ENCODE measurements at places on chromosomes 2 and 18.

DNA sequence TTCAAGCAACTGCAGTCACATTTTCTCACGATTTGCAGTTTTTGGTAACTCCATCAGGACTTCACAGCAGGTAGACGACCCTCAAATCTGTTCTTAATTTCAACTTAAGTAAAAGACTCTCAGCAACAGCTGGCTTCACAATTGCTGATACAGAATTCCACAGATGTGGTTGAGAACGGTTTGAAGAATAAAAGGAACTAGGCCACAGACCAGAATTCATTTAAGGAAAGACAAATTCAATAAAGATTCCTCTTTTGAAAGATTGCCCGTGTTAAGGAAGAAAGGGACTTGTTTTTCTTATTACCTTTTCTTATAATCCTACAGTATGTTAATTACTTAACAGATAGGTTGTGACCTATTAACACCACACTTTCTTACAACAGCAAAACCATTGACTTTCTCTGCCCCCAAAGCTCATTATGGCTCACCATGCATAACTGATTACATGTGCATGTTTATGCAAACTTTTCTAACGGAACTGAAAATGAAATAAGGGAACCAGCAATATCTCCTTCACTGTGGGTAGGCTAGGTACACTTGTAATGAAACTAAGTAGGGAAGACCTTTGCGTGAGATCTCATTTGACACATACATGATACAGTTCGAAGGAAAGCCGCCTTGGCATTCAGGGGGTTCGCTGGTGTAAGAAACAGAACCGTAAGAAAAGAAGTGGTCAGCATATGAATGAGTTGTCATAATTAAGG is 4.7 kb upstream of the ZNF516 start:
- no peak for DNase-seq

GRCh38 chr2:27527182-27527581 is 30.5 kb downstream of the GCKR start:
- no peak for DNase-seq

DNA sequence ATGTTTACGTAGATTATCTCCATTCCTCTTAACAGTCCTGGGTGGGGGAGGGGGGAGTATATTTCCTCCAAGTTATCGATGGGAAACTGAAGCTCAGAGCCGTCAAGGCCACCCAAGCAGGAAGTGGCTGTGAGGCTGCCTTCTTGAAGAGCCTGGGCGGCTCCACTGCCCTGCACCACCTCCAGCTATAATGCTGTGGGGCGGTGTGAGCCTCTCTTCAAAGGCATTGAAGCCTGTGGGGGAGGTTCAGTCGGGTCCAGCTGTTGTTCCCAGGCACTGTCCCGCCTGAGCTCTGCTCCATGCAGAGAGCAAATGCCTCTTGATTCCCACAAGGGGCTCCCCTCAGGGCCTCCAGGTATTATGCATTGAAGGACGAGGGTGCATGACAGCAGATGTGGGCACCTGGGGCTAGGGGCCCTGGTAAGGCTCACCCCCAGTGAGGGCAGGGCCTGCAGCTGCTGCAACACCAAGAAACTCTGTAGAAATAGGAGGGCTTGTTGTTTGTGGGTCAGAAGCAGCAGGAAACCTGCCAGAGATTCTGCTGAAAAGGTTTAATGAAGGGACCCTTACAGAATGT is 29.5 kb upstream of the LAPTM4A start:
- no peak for DNase-seq

DNA sequence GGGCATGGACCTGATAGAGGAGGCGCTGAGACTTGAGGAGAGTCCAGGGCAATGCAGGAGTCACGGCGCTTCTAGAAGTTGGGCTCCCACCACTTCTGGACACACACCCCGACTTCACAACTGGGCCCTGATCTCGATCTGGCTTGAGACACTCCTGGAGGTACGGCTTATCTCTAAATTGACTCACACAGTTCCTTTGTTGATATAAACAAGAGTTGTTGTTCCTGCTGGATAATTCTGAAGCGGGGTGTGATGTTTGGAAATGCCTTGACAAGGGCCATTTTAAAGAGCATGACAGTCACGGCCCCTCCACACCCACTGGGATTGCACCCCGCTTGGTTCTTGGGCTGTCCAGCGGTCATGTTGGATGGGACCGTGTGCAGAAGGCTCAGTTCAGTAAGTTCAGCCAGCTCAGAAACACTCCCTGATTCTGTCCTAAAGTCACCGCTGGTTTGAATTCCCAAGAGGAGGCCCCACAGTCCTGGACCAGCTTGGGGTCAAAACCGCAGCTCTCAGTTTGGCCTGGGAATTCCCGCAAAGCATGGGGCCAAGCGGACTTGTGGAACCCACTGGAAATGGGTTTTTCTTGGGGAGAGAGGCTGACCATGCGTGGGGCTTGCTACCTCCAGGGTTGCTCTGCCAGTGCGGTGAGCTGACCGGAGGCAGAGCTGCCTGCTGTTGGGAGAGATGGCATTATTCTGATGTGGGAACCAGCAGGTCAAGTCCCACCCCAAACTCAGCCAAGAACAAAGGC is 9.3 kb upstream of the NEU2 start:
- DNase-seq: no peak

DNA sequence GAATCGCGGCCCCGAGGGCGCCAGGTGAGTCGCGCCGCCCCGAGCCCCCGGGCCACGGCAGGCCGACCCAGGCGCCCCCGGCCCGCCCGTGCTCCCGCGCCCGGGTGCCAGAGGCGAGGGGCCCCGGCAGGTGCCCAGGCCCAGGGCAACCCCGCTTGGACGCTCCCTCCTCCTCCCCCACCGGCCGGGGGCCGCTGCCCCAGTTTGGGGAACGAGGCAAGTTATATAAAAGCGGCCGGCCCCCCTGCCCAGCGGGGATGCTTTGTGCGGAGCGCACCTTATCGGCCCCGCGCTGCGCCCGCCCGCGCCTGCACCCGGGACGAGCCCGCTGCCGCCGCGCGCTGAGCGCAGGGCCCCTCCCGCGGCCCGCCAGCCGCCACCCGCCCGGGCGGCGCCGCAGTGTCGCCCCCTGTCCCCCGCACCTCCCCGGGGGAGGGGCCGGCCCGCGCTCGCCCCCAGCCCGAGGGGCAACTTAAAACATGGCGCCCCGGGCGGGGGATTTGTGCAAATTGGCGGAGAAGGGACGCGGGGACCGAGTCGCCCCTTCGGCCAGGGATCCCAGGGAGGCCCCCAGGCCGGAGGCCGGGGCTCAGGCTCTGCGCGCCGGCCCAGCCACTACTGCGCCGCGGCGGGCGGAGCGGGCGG is 639 bp downstream of the EPB41L3 start:
- no peak for DNase-seq

- DNase-seq: no peak
These were observed 460.0 kb upstream of the MYT1L start for GRCh38 chr2:2791031-2791430.

DNA sequence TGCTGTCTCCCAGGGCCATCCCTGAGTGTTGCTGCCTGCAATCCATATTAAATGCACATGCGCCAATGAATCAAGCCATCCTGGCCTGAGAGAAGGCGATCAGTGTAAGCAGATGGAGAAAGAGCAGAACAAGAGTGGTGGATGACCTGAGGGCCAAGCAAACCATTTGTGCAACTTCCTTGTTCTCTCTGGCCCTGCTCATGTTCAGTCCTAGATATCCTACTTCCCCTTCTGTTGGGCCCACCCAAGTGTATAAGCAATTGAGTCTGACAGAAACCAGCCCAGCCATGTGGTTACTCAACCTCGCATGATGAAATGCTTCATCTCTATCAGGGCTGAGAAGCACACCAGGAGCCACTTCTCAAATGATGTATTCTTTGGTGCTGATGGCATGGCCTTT is 383.1 kb upstream of the ID2 start:
- DNase-seq: no peak

DNA sequence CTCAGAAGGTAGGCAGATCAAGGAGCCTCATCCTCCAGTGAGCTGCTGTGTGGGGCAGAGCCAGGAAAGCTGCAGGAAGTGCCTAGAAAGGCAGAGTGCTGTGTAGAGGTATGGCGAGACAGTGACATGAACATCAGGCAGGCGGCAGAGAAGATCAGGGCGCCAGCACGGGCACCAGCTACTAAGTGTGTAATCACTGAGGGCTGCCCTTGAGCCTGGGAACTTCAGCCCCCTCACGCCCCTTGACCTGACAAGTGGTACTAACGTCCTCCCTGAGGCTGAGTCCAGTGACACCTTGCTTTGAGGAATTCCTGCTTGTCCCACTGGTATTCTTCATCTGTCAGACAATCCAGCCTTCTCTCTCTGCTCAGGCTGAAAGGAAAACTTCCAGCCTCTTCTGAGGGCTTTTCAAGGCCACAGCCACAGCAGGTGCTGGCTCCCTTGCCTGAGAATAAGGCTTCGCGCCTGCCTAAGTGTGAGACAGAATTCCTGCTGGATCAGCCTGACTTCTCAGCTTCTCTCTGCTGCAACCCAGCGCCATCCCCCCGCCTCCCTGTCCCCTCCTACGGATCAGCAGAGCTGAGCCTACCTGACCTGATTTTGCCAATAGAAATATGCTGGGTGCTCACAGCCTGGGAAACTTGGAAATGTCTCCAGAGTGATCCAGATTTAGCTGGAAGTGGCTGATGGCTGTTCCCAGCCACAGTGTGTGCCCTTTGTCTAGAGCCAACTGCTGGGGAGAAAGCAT is 148.0 kb downstream of the SMAD7 start:
- DNase-seq: no peak

- DNase-seq: no peak
These were observed 273.0 kb upstream of the ID2 start for GRCh38 chr2:8408560-8409460.

GRCh38 chr2:237901932-237902850 is 42.8 kb downstream of the RAMP1 start:
- no peak for DNase-seq
